Occipital lobe (tissue), 3 donors: ENCODE measurements at places on chromosomes 1 and 21.
A peak's percentile ranks its signal among the peaks of the same experiment; 100 is the strongest.

DNA sequence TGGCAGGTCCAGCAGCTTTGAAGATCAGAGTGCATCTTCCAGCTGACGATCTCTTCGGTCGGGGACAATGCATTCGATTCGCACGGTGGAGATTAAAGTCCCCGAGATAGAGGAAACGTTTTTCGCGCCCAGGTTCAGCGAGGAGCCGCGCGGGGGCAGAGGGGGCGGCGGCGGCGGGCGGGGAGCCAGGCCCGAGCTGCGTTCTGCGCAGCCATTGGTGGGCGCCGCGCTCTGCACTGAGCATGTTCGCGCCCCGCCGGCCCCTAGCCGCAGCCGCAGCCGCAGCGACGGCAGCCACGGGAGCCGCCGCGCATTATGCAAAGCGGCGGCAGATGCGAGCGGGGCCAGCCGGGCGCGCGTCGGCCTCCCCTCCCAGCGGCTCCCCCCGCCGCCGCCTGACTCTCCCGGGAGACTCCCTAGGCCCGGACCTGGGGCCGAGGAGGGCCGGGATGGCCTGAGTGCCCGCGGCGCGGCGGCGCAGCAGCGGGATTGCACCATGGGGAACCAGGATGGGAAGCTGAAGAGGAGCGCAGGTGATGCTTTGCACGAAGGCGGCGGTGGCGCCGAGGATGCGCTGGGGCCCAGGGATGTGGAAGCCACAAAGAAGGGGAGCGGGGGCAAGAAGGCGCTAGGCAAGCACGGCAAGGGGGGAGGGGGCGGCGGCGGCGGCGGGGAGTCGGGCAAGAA, at the start of gene FMN2:
Gene FMN2 (plus strand): TSS at position 270 of the 687 bp plus-strand sequence. CDS start 227 bp downstream, at position 497.
- DNase-seq, result peak; percentile 45

- DNase-seq, result no peak
Observed at GRCh38 chr1:24379733-24380315, 33.8 kb downstream of the STPG1 start.

DNA sequence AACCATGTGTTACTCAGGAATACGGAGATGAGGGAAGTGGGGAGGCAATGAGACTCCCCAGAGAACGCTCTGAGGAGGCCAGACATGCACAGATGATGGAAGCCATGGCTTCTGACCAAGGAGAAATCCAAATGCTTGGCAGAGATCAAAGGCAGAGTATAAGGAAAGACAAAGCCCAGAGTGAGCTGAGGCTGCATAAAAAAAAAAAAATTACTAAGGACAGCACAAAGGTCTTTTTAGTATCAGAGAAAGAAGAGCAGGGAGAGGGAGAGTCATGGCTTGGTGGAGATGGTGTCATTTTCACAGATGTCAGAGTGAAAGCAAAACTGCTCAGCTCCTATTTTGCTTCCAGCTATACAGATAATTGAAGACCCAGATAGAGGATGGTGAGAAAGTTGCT, 8.1 kb upstream of the NCF2 start:
- DNase-seq, result no peak

GRCh38 chr1:231390071-231390470, 32.0 kb downstream of the EGLN1 start:
- DNase-seq, result no peak

DNA sequence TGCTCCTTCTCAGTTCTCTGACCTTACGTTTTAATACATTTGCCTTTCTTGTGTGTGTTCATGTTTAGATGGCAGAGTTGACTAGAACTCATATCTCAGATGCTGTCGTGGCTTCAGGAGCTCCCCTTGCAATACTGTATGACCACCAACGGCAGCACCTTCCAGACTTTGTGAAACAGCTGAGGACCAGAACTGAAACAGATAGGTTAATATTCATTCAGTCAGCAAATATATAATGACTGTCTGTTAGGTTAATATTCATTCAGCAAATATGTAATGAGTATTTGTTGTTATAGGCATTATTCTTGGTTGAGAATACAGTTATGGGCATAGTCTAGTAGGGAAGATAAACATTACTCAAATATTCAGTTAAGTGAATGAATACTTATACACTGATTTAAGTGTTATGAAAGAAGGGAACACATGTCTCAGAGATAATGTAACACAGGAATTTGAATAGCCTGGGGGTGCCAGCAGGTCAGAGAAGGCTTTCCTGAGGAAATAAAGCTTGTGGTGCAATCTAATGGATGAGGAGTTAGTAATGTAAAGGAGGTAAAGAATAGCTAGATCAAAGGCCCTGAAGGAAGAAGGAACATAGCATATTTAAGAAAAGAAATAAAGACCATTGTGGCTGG, 88.5 kb downstream of the CEP350 start:
- no peak for DNase-seq

GRCh38 chr1:22471610-22472009, 20.0 kb downstream of the ZBTB40 start:
- no peak for DNase-seq

- no peak for DNase-seq
Observed at GRCh38 chr1:228304766-228305395, 97.0 kb downstream of the OBSCN start.

DNA sequence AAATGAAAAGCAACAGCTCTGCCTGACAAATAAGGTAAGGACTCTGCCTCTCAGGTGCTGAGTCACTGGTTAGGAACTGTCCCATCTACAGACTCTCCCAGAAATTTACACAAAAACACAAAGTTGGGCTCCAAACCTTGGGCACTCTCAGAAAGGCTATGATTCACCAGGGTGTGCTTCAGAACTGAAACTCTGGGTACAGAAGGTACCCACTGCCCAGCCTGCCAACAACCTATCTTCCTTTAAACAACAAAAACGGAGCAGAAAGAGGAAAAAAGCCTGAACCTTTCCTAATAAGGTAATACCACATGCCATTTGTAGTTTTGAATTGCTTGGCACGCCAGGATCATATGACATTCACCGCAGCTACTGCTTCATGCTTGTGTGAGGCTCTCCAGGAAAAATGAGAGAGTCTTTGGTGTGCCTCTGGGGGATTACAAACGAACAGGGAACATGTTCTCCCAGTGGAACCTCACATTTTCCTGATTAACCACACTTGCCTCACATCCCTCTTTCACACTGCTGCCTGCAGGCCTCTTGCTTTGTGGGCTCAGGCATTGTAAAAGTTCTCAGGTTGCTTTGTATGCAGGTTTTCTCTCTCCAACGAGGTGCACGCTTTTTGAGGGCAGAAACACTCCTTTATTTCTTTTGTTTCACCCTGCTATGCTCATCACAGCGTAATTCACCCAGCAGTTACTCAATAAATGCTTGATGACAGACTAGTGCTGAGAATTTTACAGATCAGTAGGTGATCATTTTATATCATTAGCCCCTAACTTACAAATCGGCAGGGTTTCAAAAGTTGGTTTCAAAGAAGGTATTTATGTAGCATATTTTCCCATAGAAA, 65.1 kb downstream of the GADD45A start:
- DNase-seq, result no peak

DNA sequence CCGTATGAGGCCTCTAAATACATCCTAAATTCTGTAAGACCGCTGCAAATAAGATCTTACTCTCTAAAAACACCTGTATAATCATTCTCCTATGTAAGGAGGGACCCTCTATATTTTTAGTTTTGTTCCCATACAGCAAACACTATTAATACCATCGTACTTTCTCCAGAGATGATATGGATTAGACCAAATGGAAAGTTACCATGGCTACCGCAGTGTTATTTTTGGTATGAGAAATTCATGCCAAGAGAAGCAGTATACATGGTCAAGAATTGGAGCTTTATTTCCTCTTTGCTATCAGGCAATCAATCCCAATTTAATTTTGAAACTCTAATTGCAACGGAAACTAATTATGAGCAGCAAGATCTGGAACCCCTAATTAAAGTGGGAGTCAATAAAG, 70.0 kb downstream of the BCAR3 start:
- no peak for DNase-seq

GRCh38 chr1:113874012-113874879, 2.7 kb upstream of the PTPN22 start:
- no peak for DNase-seq

DNA sequence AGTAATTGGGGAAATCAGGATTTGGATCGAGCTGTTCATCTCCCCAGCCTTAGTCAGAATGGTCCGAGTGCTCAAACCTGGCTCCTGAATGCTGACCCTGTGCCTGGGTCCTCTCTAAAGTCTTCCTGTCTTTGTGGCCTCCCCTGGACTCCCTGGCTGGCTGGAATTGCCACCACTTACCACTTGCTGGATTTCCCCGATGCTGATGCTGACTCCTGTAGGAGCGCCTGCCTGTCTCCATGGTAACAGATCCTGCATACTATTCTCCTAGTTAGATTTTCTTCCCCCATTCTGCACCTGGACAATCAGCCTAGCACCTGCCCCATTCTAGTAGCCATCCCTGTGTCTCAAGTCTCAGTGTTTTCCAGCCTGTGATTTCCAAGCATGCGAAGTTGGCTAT, 382.2 kb upstream of the ESRRG start:
- no peak for DNase-seq

DNA sequence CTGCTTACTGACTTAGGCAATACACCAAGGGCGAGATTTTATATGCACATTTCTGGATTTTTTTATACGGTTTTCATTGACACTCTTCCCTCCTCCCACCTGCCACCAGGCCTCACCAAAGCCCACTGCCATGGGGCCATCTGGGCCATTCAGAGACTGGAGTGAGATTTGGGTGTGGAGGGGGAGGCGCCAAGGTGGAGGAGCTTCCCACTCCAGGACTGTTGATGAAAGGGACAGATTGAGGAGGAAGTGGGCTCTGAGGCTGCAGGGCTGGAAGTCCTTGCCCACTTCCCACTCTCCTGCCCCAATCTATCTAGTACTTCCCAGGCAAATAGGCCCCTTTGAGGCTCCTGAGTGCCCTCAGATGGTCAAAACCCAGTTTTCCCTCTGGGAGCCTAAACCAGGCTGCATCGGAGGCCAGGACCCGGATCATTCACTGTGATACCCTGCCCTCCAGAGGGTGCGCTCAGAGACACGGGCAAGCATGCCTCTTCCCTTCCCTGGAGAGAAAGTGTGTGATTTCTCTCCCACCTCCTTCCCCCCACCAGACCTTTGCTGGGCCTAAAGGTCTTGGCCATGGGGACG, 57.9 kb downstream of the LACTBL1 start:
- DNase-seq, result no peak

GRCh38 chr1:103074224-103074623, 34.1 kb downstream of the COL11A1 start:
- no peak for DNase-seq

- no peak for DNase-seq
Observed at GRCh38 chr1:235430991-235431390, 63.8 kb downstream of the TBCE start.

DNA sequence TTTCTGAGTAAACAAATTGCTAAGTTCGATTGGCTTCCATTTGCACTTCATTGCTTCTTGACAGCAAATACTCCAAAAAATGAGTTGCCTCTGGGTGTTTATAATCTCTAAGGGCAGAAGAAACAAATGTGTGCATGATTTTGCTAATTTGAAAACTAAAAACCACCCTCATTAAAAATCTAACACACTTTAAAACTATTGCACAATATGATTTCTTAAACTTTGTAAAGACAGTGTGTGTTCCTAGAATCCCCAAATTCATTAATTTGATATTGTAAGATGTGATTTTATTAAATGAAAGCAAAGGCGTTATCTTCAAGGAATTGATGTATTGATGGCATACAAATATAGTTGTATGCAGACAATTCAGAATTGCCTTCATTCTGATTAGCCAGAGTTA, 350.9 kb downstream of the OLFM3 start:
- no peak for DNase-seq

- no peak for DNase-seq
Observed at GRCh38 chr1:156143765-156144489, 9.5 kb upstream of the SEMA4A start.

DNA sequence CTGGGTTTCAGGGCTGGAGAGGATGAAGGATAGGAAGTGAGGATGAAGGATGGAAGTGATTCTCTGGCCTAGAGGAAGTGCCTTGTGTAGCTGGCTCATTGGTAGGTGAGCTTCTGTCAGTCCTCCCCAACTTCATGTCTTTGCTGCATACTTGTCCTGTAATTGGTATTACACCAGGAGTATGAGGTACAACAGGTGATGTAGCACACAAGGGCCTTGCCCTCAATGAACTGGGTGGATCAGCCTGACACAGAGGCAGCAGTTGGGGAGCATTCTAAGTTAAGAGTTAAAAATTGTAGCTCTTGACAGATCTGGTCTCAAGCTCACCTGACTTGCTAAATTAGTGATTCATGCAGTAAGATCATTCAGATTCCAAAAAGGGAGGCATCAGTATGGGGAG, 37.9 kb upstream of the CACNA1E start:
- DNase-seq, result no peak

DNA sequence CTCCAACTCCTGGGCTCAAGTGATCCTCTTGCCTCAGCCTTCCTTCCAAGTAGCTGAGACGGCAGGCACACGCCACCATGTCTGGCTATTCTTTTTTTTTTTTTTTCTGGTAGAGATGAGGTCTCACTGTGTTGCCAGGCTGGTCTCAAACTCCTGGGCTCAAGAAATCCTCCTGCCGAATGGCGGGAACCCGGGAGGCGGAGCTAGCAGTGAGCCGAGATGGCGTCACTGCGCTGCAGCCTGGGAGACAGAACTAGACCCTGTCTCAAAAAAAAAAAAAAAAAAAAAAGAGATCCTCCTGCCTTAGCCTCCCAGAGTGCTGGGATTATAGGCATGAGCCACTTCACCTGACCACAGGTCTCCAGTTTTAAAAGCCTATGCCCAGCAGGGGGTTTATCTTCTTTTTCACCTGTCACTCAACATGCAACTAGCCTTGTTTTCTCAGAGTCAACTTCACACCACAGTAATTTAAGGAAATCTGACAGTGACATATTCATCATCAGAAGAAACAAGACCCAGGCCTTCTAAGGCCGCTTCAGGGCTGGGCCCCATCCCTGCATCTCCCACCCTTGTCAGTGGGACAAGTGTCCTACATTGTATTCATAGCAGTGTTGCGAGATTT, 38.3 kb upstream of the GALNT2 start:
- no peak for DNase-seq

- DNase-seq, result no peak
Observed at GRCh38 chr1:17735348-17735747, 19.8 kb upstream of the ACTL8 start.

DNA sequence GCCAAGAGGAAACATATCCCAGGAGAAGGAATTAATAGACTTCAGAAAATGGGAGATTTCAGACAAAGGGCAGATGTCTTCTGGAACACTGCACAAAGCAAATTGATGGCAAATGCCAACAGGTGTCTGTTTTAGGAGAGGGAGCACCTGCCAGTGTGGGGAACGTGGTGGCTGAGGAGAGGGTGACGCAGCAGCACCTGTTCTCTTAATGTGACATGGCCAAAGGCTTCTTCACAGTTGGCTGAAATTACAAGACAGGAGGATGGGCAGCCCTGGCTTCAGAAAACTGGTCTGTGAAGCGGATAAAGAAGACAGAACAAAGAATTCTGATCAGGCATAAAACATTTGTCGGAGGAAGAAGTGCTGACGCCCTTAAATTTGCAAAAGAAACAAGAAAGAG, 178.7 kb upstream of the RUNX1 start:
- DNase-seq, result no peak

DNA sequence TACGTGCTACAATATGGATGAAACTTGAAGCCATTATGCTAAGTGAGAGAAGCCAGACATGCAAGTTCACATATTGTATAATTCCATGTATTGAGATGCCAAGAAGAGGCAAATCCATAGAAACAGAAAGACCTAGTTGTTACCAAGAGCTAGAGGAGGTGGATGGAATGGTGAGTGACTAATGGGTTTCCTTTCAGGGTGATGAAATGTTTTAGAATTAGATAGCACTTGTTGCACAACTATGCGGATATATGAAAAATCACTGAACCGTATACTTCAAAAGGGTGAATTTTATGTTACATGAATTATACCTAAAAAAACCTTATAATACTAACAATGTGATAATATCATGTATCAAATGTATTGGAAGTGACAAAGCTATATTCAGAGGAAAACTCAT, 18.1 kb downstream of the EPHA10 start:
- DNase-seq, result no peak
